Midbrain (tissue), 1 donor: ENCODE measurements at places on chromosomes 1 and 21.

GRCh38 chr1:247749870-247750269, 1.9 kb upstream of the OR14A2 start:
- no peak for DNase-seq

- peak; percentile 33 for DNase-seq
Measured at GRCh38 chr1:34460193-34460592, 283.5 kb downstream of the C1orf94 start.

- DNase-seq: no peak
Measured at GRCh38 chr1:58664881-58665280, 35.0 kb downstream of the MYSM1 start.

DNA sequence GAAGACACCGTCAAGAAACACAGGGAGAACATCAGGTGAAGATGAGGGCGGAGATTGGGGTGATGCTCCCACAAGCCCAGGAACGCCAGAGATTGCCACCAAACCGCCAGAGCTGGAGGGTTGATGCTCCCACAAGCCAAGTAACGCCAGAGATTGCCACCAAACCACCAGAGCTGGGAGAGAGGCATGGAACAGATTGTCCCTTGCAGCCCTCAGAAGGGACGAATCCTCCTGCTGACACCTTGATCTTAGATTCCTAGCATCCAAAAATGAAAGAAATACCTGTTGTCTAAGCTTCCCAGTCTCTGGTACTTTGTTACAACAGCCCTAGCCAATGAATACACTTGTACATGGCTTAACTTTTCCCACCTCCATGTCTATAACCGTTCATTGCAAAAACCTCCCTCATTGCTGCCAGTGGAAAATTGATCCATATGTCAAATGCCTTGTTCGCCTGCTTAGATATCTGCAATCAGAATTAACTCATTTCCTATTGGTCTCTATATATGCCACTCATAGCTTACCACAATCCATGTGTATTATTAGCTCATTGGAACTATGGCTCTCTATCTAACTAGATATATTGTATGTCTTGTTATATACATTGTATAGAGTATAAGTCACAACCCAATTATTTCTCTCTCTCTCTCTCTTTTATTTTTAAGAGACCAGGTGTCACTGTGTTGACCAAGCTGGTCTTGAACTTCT, 127.4 kb downstream of the ADSS2 start:
- DNase-seq: no peak

GRCh38 chr1:39865762-39866161, 17.5 kb downstream of the TRIT1 start:
- no peak for DNase-seq

DNA sequence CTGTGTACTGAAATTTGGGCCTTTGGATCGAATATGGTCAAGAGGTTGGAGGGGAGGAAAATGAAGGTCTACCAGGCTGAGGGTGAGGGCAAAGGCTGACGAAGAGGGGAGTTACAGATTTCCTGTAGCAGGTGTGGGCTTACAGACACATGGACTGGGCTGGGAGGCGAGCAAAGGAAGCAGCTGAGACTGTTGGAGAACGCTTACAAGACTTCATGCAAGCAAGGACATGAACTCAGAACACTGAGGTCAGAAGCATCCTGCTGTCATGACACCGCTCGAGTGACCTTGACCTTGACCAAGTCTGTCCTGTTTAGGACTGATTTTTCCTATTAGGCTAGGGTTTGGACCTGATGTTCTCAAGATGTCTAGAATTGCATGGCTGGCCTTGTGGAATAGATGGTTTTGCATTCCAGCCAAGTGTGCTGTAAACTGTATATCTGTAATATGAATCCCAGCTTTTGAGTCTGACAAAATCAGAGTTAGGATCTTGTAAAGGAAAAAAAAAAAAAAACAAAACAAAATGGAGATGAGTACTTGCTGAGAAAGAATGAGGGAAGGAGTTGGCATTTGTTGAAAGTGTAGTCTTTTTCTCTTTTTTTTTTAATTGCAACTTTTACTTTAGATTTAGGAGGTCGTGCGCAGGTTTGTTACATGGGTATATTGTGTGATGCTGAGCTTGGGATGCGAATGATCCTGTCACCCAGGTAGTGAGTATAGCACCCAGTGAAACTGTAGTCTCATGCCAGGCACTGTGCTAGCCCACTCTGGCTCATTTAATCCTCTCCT, 5.8 kb downstream of the ELF3 start:
- DNase-seq: no peak

DNA sequence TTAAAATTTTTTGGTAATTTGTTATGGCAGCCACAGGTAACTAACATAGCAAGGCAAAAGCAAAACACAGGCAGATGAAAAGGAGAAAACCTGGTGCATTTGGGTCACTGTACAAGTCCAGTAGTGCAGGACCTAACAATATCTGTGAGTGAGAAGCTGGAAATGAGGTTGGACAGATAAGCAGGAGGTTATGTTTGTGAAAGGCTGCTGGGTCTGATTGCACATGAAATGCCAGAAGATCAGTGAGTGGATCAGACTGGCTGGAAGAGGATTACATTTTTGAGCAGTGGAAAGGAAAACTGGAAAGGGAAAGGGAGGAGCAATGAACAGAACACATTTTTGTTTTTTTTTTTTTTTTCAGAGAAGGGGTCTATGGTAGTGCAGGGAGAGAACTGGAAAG, 73.6 kb downstream of the CYYR1 start:
- DNase-seq: no peak

DNA sequence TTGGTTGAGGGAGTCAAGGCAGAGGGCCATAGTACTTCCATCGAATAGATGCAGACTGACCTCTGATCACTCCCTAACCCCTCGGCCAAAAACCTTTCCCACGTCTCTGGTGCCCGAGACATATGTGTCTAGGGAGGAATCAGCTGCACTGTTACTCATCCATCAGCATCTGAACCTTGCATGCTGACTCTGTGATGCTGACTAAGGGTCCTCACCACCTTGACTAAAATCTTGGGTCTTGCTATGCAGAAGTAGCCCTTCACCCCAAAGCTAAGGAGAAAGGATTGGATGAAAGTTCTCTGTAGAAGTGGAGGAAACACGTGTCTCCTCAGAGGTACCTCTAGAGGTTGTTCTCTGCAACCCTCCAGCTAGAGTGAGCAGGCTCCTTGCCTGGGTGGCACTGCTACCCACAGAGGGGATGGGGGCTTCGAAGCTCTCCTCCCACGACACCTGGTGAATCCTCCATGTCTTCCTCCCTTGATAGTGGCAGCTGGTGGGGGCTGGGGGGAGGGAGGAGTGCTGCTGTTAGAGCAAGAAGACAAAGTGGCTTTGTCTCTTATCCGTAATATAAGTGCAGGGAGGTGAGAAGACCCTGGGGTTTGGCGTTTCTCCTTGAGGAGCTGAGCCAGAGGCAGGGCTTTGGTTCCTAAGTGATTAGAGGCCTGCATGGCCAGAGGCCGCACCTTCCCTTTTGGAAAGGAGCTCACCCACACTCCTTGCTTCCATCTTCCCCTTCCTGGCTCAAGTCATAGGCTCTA, 45.1 kb downstream of the ATP2B4 start:
- DNase-seq: no peak

GRCh38 chr1:234837713-234838112, 227.7 kb upstream of the IRF2BP2 start:
- no peak for DNase-seq

DNA sequence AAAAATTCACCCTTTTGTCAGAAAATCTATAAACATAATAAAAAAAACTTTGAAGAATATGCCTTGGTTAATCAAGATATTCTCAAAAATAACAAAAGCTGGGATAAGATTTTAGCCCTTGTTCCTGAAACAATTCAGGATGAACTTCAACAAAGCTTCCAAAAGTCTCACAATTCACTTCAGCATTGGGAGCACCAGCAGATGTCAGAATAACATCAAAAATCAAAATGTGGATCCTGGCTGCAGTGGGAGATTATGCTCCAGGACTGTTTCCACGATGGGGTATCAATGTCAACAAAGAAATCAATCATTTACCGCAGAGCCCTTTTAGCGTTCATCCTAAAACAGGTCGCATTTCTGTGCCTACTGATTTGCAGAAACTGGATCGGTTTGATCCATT, 35.2 kb downstream of the ZNF670 start:
- peak; percentile 6 for DNase-seq

- no peak for DNase-seq
Measured at GRCh38 chr1:87497380-87498203, 168.9 kb downstream of the LMO4 start.

- no peak for DNase-seq
Measured at GRCh38 chr1:115280064-115280463, 58.0 kb downstream of the NGF start.

DNA sequence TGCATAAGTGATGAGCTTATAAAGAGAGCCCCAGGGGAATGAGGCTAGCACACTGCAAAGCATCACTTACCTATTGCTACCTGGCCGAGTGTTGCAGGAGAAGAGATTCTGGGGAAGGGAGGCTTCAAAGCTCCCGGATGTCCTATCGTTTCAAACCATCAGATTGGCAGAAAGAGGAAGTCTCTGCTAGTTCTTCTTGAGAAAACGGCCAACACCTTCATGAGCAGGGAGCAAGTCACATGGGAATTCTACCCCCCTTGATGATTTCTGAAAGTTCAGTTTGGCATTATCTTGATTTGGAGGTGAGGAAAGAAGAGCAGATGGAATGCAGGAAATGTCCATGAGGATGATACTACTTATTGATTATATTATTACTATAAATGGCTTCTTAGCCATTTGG, 16.2 kb downstream of the SYF2 start:
- DNase-seq: no peak

DNA sequence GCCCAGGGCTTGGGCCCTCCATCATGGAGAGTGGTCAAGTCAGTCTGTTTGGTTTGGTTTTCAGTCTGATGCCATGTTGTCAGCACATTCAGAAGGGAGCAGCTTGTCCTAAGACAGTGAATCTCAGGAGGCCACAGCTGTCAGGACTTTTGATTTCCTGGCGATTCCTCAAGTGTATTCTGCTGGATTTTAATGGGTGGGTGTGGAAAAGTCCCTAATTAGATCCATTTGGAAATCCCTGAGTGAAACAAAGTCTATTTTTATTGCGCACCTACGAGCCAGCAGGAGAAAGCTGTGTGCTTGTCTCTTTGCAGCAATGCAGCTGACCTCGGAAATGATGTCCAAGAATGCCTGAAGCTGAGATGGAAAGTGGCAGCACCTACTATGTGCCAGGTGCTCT, 21.6 kb upstream of the FHAD1 start:
- DNase-seq: no peak

- DNase-seq: no peak
Measured at GRCh38 chr1:61157468-61157987, 75.2 kb downstream of the NFIA start.

- no peak for DNase-seq
Measured at GRCh38 chr1:116855773-116856201, 53.9 kb upstream of the PTGFRN start.

- no peak for DNase-seq
Measured at GRCh38 chr1:30670240-30671060, 52.9 kb downstream of the MATN1 start.

DNA sequence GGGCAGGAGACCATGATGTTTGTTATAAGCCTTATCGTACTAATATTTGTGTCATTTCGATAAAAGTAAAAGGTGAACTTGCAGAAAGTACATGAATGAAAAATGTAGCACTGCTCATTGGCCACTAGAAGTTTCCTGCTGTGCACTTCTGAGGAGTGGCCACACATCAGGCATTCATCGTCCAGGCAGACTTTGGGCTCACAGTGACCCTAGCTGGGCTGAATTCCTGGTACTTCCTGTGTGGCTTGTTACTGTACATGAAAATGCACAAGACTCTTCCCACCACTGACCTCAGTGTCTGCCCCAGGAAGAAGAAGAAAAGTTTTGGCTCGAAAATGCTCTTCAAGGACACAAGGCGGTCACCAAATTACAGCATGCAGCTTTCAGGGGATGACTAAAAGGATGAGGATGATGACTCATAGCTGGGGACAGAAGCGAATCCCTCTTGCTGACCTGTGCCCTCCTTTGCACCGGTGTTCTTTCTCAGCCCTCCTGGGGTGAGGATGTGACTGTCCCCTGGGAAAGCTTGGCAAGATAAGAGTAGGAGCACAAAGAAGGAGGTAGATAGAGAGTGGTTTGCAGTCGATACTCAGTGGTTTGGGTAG, 252.4 kb upstream of the KAZN start:
- no peak for DNase-seq
